ENCODE measurements at places on chromosomes 7 and 10.

- DNase-seq: no peak
Observed at GRCh38 chr10:27525819-27526218, 21.7 kb downstream of the RAB18 start.

GRCh38 chr7:77542895-77543294 is 5.8 kb downstream of the PTPN12 start:
- DNase-seq: no peak

GRCh38 chr10:7523656-7524055 is 112.8 kb upstream of the SFMBT2 start:
- DNase-seq: no peak

- no peak for DNase-seq
Observed at GRCh38 chr10:11018432-11018841, 765 bp downstream of the CELF2 start.

GRCh38 chr10:68721673-68722335 is 765 bp downstream of the CCAR1 start:
- no peak for DNase-seq
